ENCODE measurements at places on chromosomes 1 and 21.

DNA sequence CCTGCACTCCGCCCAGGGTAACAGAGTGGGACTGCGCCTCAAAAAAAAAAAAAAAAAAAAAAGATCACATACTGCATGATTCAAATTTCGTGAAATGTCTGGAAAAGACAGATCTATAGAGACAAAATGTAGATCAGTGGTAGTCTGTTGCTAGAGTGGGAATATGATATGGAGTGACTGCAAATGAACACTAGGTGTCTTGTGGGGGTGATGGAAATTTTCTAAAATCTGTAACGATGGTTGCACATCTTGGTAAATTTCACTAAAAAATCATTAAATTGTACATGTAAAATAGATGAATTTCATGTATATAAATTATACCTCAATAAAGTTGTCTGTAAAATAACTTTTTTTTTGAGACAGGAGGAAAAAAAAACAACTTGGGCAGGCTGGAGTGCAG is 5.5 kb downstream of the AIDA start:
- DNase-seq = no peak

- no peak for DNase-seq
Observed at GRCh38 chr1:82555501-82555900, 754.8 kb downstream of the ADGRL2 start.

DNA sequence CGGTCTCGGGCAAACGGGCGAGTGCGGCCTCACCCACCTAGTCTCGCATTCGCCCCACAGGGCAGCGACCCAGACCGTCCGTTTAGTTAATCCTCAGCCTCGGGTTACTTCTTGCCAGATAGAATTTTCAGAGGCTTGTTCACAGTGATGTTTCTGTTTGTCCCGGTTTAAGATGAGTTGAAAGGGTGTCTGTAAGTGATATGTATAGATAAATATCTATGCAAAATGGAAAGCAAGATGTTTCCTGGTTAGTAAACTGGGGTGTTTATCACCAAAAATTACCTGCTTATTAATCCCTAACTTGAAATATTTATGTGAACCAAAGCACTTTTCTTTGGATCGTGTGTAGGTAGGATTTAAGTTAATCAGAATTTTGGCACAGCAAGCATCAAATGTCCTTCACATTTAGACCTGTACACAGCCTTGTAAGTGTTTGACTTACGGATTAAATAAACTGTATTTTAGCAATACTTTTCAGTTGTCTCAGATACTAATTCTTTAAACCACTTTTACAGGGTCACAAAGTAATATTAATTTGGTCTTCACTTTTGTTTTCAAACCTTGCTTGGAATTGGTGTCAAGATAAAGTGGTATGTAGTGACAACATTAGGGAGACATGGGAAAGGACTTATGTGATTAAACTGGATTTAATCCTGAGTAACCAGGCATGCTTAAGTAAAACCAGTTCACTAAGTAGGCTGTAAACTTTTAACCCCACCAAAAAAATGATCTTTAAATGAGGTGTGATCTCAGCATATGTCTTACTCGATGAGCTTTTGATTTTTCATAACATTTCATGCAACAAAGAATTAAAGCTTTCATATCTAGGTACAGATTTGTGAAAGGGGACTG is 914 bp downstream of the ZNF326 start:
- no peak for DNase-seq

DNA sequence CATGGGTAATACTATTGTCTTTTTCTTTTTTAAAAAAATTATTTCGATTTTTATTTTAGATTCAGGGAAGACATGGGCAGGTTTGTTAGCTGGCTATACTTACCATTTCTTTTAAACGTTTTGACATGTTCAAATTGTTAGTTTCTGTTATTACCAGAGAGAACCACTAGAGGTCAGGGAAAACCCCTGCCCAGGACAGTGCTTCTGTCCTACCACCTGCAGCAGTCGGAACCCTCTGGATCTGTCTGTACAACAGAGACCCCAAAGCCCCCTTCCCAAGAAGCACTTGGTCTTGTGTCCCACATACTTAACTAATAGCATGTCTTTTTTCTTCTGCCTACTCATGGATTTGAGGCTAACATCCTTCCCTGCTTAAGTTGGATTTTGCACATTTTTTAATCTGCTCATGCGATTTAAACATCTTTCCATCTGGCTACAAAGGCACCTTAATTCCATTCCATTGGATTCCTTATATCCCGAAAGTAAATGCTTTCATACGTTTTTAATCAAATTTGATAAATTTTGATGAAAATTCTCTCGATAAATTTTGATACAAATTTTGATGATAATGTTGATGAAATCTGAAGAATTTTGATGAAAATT is 10.0 kb upstream of the C1orf115 start:
- no peak for DNase-seq

DNA sequence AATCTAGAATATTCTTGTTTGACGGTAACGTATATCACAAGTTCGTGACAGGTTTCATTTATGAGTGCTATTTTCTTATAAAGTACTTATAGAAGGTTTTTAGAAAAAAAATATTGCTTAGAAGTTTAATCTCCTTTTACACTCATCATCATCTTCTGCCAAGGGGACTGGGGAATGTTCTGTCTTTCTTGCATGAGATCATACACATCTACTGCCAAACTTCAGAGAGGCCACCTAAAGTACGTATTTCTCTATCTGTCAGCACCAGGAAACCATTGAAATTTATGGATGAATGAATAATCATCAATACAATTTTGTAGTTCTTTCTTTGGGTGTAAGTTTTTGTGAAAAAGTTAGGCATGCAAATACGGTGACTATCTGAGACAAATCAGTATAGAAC is 245.8 kb downstream of the SPATA17 start:
- no peak for DNase-seq

DNA sequence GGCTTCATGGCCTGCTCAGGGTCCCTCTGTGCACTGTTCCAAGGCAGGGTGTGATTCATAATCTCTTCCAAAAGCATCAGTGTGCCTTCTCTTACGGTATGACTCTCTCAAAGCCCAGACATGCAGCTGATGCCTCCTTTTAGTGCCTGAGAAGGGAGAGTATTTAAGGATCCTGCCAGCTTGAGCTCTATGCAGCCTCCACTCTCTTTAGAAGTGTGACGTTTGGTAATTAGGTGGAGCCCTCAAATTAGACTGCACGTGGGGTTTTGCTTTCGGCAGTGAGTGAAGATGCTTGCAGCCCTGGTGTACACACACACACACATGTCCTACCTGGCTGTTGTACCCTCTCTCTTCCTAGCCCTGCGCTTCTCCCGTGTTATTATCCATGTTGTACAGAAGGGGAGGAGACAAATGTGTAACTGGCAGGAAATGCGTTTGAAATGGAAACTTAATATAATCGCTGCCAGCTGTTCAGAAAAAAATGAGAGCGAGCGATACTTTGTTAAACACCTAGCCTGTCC is 2.6 kb upstream of the C1orf174 start:
- no peak for DNase-seq

- no peak for DNase-seq
Observed at GRCh38 chr1:147287133-147287865, 44.8 kb downstream of the CHD1L start.

DNA sequence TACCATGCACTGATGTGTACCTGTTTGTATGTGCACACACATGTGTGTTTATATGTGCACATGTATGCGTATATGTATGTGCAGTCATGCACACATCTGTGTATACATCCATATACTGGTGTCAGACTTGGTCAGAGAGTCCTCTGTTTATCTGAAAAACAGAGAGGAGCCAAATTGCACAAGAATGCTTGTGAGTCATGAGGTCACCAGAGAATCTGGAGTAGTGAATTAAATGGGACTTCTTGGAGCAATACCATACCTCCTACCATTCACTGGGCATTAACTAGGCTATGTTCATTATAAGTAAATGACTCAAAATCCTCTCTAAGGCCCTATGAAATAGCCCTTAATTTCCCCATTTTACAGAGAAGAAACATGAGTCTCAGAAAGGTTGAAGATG is 272.1 kb upstream of the C1orf87 start:
- DNase-seq = no peak

DNA sequence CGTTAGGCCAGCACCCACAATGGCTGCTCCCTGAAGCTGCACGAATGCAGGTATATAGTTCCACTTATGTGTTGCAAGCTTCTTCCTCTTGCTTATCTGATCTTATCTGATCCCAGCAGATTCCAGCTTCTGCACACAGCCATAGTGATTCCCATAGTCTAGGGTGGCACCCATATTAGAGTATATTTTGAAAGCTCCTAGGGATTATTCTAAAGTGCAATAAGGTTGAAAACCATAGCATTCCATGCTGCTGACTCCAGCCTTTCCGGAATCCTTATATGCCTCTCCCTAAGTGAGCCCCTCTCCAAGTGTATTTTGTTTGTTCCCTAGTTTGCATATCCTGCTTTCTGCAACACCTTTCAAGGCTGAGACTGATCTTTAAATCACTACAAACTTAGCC is 432.0 kb downstream of the SETD4 start:
- no peak for DNase-seq

DNA sequence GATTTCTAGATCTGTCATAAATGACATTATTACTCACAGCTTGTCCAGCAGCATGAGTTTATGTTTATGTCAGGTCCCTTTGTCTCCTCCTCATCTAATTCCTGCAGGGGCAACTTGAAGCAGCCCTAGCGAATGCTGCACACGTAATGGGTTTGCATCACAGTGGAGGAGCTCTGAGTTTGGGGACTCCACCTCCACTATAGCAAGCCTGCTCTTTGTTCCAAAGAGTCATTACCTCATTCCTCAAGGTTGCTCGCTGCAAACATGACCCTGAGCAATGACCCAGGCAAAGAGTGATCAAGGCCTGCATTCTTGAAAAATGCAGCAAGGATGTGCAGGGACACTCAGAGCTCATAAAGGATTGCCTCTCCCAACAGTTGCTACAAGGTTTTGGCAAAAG is 261.9 kb downstream of the HHIPL2 start:
- no peak for DNase-seq

Data from T-helper 2 cell treated with Interferon-gamma antibody and Interleukin-4, amounts not matched to agents 5 μg/mL and 100 μg/mL, for 36 hours (primary cell).